ENCODE measurements at places on chromosomes 7 and 10. TPM values are rescaled to one million over a fixed set of nuclear protein-coding genes. Genes with fewer than 3 reads are reported as not detected.

- no peak for DNase-seq
Measured at GRCh38 chr7:119748991-119749390, 524.0 kb upstream of the KCND2 start.

DNA sequence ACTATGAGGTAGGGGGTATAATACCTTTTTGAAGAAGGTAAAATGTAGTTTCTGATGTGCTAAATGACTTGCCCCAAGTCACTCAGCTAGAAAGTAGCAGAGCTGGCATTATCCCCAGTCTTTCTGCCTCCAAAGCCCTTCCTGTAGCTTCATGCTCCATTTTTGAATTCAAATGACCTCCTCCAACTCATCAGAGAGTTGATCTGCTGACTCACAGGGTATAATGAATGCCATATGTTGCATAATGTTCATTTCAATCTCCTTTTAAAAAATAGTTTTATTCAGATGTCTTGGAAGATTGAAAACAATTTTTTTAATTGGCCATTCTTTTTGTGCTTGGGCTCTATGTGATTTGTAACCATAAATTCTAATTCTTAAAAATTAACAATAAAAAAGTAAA lies 272.8 kb upstream of the IMMP2L start:
- DNase-seq: peak; percentile 81

- peak; percentile 11 for DNase-seq
Measured at GRCh38 chr7:8433477-8434289, at the start of gene NXPH1. Gene NXPH1 (plus strand): TSS chr7:8433609.

Gene CDH23
- 4.2 TPM for polyA plus RNA-seq

DNA sequence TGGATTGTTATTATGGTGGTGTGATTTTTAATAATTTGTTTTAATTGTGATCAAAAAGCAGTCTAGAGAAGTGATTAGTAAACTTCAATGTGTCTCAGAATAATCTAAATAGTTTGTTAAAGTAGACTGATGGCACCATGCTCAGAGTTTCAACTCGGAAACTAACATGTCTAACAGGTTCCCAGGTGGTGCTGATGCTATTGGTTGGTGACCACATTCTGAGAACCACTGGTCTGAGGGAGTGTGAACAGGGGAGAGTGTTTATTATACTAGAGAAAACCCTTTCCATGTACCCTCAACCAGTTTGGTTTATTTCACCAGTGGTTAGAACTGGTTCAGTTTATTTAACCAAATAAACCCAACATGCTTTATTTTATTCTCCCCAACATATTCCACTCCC lies 42.0 kb upstream of the LSM8 start:
- DNase-seq: no peak

DNA sequence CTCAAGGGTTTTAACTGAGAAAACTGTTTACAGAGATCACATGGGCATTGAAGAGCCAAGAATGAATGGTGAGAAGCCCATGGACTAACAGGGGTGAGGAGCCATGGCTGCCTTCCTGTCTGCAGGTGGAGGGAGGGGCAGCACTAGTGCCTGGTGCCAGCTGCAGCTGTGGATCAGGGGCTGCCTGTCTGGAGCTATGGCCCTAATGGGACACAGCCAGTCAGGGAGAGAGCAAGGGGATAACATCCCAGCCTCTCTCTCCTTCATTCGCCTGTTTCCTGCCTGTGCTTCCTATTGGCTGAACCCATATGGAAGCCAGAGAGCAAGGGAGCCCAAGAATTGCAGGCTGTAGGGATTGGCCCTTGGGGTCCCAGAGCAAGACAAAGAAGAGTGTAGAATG lies 125.8 kb upstream of the GAD2 start:
- DNase-seq: no peak

- DNase-seq: no peak
Measured at GRCh38 chr10:103716206-103717160, 138.9 kb downstream of the SH3PXD2A start.

Gene CYP3A5
- 1.0 TPM for polyA plus RNA-seq

- no peak for DNase-seq
Measured at GRCh38 chr10:6563075-6563474, 17.0 kb downstream of the PRKCQ start.

DNA sequence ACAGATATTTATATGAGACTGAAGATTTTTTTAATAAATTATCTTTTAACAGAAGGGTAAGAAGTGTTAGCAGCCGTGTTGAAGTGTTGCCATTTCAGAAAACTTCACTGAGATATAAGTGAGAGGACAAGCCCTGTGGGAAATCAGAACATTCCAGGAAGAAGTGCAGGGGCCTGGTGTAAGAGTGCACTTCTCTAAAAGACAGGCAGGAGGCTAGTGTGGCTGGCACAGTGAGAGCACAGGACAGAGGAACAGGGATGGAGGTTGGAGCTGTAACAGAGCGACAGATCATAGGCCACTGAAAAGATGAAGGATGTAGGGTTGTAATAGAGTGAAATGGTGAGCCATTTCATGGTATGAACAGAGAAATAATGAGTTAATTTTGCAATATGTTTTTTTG lies 608.9 kb downstream of the SORCS1 start:
- DNase-seq: no peak

Gene GBX1
- polyA plus RNA-seq: 0.82 TPM

Gene TEX47
- not detected for polyA plus RNA-seq

DNA sequence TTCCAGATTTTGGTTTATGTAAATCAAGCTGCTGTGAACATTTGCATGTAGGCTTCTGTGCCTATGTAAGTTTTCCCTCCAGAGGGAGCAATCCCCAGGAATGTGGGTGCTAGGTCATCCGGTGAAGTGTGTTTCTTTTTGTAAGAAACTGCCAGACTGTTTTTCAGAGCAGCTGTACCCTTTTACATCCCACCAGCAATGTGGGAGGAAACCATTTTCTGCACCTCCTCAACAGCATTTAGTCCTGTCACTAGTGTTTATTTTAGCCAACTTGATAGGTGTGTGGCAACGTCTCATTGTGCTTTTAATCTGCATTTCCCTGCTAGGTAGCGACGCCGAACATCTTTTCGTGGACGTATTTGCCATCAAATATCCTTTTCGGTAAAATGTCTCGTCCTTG lies 395.7 kb upstream of the FOXK1 start:
- DNase-seq: no peak

DNA sequence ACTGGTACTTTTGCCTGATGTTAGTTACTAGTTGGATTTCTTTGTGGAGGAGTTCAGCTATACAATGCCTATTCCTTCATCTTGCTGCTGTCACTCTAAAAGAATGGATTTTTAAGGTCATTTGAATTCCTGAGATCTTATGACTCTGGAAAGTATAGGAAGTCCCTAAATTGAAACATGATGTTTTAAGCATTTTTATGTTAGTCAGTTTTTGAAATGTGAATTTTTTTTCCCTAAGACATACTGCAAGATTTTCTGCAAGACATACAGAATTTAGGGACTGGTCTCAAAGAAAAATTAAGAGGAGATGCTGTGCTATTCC lies 355.8 kb downstream of the SUGCT start:
- DNase-seq: peak; percentile 42

DNA sequence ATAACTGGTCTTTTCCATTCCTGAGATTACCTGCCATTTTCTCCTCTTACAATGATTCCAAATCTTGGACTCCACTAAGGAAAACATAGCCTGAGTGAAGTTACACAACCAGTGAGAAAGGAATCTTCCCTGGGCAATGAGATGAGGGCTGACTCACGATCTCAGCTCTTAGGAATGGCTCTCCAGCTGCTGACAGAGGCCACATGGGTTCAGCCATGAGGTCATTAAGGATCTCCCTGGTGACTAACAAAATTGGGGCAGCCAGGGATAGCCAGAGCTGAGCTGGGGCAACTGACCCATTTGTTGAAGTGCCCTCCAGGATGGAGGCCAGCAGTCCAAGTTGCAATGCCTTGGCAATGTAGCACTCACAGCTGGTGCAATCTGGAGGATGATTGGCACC lies 78.7 kb upstream of the MKLN1 start:
- peak; percentile 83 for DNase-seq

DNA sequence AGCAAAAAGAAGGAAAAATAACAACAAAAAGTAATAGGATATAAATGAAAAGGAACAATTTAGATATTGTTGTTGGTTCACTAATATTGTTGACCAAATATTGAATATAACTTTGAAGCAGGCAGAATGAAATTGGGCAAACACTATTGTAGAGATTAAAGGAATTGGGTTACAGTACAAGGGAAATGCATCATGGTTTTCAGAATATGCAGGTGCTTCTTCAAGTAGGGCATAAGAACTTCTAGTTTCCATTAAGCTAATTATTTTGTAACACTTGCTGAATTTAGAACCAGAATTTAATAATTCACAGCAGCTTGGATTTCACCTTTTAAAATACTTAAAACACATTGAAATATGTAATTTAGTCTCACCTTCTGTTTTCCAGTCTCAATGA lies 36.5 kb downstream of the RPA3 start:
- DNase-seq: no peak

- no peak for DNase-seq
Measured at GRCh38 chr7:27763983-27764508, 24.1 kb downstream of the TAX1BP1 start.

GRCh38 chr7:150998341-150998740 lies 7.5 kb downstream of the NOS3 start:
- no peak for DNase-seq

DNA sequence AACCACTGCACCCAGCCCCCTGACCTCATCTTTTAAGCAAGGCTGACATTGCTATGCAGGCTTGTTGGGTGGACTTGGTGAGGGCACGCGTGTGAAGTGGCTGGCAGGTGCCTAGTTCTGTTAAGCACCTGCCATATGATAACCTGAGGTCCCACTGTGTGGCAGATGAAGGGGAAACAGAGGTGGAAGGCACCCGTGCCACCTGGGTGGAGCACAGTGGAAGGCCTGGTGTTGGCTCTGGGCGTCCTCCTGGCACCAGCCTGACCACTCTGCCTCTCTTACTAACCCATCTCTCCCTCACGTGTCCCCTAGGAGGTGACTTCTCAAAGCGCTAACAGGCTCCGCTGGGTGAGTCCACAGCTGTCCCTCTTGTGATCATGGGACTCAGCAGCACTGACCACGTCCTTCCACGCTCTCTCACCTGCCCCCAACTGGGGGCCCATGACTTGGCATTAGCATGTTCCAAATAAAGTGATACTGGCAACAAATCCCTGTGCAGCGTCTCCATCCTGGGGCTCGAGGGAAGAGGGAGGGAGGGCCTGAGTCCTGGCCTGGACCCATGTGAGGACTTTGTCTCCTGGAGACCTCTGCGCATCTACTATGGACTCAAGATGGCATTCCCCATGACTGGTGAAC lies 4.6 kb upstream of the ZNF862 start:
- no peak for DNase-seq

DNA sequence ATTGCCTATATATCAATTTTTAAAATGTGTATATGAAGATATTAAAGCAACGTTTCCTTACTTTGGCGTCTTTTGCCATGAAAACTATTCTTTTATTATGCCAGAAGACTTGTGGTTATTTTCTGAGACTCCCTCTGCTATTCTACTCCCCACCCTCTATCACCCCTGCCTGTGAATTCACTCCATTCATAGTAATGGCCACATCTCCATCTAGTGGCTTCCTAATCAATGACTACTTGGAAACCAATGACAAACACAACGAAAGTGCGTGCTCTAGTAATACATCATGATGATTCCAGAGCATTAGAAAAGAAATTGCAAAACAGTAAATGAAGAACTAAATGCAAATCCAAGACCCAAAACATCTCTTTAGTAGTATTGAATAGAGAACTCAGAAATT lies 186.7 kb upstream of the HGF start:
- peak; percentile 39 for DNase-seq

GRCh38 chr10:29387269-29387668 lies 98.4 kb downstream of the LYZL1 start:
- DNase-seq: no peak

- no peak for DNase-seq
Measured at GRCh38 chr10:17871036-17871435, 61.9 kb downstream of the MRC1 start.

Gene ZNF503
- polyA plus RNA-seq: 18.6 TPM

Gene LIPN
- 0.38 TPM for polyA plus RNA-seq

- DNase-seq: no peak
Measured at GRCh38 chr7:20408467-20408826, 77.7 kb downstream of the ITGB8 start.
